ENCODE measurements at places on chromosomes 5 and 9. TPM values are rescaled to one million over a fixed set of nuclear protein-coding genes. Genes with fewer than 3 reads are reported as not detected.

DNA sequence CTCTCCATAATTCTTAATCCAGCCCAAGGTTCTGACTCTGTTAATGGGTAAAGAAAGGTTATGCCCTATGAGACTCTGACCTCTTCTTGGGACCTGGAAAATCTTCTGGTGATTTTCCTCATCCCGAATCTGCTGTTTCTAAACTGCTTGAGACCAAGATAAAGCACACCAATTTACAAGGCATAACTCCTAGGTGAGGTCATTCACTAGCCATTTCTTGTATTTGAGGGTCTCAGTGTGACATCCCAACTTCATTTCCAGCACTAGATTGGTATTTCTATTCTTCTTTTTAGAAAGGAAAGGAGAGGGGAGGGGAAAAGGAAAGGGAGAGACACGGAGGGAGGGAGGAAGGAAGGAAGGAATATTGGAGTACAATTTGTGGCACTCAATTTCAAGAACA is 51.6 kb downstream of the SLC1A1 start:
- no peak for DNase-seq

GRCh38 chr9:102461156-102461819 is 533.8 kb upstream of the CYLC2 start:
- DNase-seq, result no peak

DNA sequence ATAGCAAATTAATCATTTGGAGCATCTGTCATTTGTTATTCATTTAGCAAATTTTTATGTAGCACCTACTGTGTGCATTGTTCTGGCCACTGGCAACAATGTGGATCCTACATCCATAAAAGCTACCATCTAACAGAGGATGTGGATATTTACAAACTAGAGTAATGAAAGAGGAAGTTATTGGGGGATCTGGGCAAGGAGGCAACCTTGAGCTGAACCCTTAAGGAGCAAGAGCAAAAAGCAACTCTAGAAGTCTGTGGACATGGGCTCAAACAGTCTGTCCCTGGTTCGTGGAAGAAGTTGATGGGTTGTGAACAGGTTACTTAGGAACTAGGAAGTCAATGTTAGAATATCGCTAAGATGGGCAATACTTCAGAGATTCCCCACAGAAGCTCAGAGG is 259.9 kb downstream of the SYK start:
- no peak for DNase-seq

DNA sequence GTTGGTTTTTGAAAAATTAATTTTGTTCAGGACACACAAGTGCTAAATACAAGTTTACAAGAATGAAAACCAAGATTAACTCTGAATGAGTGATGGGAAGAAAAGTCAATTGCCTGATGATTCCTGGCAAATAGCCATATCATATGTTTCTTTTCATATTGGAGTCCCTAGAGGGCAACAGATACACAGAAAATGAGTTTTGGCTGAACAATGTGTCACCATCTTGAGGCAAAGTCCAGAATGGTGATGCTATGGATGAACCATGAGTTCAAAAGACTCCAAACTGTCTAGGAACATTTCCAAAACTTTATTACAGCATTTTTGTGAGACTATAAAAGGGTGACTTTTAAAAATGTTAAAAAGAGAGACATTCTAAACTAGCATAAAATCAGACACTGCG is 382.9 kb downstream of the TMEM161B start:
- no peak for DNase-seq

DNA sequence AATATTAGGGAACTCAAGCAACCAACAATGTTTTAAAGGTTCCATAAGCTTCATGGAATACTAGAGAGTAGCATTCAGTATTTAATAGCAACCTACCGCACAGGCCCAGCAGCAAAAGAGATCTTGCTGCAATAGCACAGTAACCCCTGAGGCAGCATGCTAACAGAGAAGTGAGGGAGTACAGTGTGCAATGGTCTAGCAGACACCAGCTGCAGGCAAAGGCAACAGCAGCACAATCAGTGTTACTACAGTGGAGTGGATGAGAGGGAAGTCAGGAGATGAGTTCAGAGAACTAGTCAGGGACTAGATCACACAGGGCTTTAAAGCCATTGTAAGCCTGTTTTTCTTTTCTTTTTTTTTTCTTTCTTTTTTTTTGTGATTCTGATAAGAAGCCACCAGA is 2.8 kb downstream of the TICAM2 start:
- DNase-seq, result no peak

DNA sequence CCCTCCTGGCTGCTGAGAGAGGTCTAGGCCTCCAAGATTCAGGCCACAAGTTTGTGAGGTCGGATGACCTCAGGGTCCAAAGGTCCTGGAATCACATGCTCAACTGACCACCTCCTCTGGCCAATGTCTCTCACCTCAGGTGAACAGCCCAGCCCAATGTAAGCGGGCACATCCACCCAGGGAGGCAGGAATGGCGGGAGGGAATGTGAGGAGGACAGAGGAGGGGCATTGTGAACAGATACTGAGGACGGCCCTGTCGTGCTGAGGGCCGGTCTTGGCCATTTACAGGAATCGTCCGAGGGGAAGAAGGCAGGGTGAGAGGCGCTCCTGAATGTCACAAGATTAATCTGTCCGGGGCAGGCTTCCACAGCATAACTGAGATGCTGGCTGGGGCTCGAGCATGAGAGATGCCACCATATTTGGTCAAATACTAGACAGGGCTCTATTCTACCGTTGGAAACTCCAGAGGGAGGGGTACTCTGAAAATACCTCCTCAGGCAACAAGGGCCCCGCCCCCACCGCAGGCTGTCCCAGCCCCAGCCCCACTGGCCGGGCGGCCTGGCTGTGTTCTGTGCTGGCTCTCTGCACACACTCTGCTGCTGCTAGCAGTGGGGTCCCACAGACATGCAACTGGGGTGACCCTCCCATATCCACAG is 1.5 kb upstream of the IL17B start:
- no peak for DNase-seq

- DNase-seq, result no peak
Observed at GRCh38 chr5:141695627-141696215, 13.7 kb upstream of the ARAP3 start.

DNA sequence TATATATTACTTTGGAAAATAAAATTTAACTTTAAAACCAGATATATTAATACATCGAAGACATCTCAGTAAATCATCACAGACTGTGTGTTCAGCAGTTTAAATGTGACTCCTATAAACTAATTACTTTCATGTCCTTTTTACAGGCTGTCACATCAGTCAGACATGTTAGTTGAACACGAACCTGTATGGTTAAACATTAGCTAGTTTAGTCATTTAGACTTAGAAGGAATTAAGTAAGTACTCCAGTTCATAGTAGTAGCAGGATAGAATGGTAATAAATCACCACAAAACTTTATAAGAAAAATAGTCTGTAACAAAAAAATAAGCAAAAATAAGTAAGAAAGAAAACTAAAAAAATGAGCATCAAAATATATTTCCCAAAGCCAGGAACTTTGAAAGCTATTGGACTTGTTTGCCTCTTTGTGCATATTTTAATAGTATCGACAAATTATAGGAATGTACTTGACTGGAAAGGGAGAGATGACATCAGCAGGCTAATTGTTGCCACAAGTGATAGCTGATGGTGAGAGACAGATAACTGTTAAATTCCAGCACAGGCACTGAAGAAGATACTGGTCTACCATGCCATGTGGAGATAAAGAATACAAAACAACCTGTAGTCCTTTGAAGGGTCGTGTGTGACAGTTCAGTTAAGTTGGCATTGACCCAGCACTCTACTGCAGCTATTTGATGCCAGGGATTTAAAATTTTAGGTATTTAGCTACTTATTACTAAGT is 83.9 kb downstream of the RIC1 start:
- DNase-seq, result no peak

- DNase-seq, result no peak
Observed at GRCh38 chr9:98481676-98482075, 226.2 kb upstream of the TBC1D2 start.

DNA sequence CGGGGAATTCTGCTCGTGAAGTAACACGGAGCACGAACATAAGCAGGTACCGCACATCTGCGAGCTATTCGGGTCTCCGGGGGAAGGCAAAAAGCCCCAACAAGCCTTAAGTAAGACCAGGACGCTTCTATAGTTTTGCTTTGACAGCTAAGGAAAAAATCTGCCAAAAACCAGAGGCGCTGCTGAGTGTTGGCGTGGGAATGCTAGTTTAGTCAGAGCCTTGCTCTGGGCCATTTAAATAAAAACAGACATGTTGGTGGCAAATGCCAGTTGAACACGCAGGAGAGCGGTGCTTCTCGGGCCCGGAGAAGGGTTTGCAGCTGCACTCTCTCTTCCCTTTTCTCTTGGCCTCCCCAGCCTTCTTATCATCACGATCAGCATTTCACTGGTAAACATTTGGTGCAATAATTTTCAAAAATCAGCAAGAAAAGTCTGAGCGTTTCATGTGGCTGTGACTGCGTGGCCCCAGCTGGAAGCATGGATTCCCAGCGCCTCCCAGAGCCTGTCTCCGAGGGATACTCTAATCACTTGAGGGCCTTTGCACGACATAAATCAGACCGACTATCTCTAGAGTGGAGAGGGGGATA is 6.4 kb upstream of the NOTCH1 start:
- no peak for DNase-seq

DNA sequence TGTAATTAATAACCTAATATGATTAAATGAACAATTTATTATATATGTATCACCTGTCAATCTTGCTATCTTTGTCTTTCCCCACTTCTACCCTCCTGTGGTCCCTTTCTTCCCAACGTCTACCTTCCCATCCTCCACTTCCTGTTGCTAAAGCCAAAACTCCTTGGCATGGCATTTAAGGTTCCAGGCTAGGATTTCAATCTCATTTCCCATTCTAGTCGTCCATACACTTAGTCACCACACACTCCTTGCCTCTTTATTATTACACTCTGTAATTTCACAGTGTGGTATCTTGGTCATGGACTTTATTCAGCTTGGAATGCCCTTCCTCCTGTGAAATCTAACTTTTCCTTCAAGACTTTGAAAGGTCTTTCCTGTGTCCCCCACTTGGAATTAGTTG is 115.3 kb downstream of the SEMA6A start:
- no peak for DNase-seq

ACOT12 gene
- not detected for total RNA-seq

NR5A1 gene
- total RNA-seq, result not detected
